ENCODE measurements at places on chromosomes 2 and 18.

DNA sequence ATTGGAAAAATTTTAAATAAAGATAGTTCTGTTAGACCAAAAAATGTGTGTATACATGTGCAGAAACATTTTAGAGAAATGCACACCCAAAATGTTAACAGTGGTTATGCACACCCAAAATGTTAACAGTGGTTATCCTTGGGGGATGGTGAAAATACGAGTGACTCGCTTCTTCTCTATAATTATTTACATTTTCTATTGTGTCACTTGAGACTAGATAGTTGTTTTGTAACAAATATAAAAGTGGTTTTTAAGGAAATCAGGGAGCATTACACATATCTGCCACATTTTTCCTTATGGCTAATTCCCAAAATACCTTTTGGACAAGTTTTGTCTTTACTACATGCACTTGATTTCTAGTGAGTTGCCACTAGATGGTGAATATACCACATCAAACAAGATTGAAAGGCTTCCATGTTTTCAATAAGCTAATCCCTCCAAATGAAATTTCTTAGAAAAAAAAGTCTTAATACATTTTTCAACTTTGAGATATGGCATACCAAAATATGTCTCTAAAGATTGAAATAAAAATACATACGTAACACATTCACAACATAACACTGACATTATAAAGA, 9.0 kb upstream of the HIBCH start:
- no peak for DNase-seq

- no peak for DNase-seq
Observed at GRCh38 chr2:186031229-186031628, 292.6 kb downstream of the FSIP2 start.

DNA sequence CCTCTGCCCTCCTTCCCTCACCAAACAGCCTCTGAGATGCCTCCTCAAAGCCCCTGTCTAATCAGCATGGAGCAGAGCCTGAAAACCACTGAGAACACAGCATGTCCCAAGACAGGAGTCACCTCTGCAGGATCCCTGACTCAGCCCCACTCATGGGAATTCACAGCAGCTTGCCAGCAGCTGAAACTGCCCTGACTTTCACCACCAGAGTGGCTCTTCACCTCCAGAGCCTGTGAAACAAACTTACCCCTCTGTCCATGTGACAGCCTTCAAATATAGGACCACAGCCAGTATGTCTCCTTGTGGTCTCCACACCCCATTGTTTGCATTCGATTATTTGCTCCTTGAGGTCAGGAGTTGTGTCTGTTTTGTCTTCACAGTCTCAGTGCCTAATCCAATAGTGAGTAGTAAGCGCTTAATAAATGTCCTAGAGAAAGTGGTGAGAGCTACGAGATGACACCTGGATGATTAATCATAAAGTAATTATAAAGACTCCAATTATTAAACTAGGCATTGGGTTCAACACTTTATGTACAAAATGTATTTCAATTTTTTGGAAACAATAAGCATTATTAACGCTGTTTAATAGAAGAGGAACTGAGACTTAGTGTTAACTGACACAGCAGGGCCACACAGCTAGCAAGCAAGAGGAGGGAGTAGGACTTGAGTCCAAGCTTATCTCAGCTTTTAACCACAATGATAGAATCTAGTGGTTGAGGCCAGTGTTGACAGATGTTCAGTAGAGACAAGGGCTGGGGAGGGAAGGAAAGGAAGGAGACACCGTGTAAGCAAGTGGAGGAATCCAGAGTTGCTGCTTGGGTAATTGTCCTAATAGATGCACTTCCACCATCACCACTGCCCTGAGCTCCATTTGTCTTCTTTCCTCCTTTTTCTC, 358.7 kb upstream of the TNP1 start:
- DNase-seq = no peak

DNA sequence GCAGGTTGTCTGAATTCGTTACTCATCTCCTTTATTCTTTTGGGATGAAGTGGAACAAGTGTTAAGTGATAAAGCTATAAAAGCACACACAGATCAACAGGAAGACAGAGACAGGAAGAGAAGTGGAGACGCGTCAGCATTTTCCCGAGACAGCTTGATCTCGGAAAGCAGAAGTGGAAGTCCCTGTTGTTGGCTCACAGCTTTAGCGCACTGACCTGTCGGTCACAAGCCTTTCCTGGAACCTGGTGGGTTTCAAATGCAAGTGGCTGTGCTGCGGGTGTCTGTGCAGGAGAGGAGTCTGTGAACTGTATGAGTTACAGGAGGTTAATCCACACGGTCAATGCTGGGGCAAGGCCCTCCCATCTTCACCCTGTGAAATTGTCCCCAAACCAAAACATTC, 116.6 kb upstream of the PELI1 start:
- no peak for DNase-seq

DNA sequence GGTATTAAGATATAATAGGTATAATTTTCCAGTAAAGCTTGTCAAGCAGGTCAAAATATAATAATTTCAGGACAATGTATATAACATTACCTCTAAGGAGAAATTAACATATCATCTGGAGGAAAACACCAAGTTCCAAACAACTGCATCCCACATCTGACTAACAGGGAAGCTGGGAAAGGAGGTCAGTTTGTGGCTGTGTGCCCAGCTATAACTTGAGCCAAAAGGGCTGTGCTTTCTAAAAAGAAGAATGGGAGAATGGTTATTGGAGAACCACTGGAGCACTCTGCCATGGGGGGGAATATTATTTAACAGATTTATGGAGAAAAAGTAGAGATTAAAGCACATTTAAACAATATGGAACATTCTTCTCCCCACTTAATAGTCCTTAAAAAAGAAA, 390.6 kb upstream of the PKDCC start:
- no peak for DNase-seq

DNA sequence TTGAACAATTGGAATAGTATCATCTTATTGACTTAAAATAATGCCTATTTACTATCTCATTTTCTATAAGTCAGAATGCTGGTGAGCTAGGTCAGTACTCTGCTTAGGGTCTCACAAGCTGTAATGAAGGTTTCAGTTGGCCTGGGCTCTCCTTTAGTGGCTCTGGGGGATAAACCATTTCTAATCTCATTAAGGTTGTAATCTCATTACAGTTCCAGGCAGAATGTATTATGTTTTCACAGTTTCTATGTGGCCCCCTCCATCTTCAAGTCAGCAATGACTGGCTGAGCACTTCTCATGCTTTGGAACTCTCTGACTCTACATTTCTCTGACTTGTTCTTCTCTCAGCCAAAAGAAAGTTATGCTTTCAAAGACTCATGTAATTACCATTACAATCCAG, 163.1 kb downstream of the CCDC178 start:
- DNase-seq = no peak

- DNase-seq = no peak
Observed at GRCh38 chr2:16035747-16036745, 95.7 kb downstream of the MYCN start.

DNA sequence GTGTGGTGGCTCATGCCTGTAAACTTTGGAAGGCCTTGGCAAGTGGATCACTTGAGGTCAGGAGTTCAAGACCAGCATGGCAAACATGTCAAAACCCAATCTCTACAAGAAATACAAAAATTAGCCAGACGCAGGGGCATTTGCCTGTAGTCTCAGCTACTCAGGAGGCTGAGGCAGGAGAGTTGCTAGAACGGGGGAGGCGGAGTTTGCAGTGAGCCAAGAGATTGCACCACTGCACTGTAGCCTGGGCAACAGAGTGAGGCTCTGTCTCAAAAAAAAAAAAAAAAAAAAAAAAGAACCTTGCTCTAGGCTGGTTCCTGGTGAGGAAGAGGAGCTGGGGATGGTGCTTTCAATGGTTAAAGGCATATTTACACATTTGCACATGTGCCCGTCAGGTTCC, 129.4 kb downstream of the LYPD6B start:
- no peak for DNase-seq

GRCh38 chr2:124241-124880, 78.1 kb upstream of the FAM110C start:
- no peak for DNase-seq

- DNase-seq = no peak
Observed at GRCh38 chr18:26746826-26747475, 118.6 kb downstream of the AQP4 start.

DNA sequence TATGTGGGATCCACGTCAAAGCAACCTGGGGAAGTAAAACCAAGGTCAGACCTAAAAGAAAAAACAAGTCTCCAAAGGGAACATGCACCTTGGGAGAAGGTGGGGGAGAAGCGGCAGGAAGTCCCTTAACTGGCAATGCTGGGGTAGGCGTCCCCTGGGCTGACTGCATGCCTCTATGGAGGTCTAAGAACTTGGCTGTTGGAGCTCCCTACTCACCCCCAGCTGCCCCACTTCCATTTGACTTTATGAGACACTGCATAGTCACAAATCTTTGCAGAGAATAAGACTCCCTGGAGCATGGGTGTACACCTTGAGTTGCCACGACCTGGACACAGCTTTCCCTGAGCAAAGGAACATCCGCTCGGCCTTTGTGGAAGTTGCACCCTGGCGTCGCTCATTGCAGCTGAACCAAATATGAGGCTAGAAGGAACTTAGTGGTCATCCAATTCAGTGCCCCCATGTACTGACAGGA, 2.8 kb downstream of the CAPN14 start:
- DNase-seq = no peak

GRCh38 chr2:136434251-136434715, 316.3 kb upstream of the CXCR4 start:
- DNase-seq = no peak

DNA sequence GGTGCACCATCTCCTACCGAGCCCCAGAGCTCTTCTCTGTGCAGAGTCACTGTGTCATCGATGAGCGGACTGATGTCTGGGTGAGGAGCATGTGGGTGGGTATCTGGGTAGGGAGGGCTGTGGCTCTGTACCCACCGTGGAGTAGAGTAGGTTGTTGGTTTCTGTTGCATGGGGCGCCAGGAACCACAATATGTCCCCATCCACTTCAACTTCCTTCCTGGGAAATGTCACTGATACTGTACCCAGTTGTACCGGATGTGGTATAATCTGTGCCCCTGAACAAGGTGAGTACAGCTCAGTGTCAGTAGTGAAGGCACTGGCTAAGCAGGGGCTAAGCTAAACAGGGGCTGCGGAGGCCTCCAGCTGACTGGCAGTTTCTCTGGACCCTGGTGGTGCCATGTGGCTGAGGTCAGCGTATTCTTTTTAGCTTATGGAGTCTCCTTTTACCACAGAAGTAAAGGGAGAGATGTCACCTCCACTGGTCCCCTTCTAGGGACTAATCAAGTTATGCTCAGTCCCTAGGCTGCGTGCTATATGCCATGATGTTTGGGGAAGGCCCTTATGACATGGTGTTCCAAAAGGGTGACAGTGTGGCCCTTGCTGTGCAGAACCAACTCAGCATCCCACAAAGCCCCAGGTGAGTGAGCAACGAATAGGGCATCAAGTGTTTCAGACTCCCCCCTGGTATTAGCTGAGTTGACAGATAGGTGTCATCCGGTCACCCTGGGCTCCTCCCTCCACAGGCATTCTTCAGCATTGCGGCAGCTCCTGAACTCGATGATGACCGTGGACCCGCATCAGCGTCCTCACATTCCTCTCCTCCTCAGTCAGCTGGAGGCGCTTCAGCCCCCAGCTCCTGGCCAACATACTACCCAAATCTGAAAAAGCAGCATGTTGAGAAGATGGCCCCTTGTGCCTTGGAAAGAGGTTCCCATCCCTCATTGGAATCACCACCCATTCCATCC, 2.7 kb downstream of the STK16 start:
- peak; percentile 33 for DNase-seq

- no peak for DNase-seq
Observed at GRCh38 chr18:34299828-34300227, 75.1 kb upstream of the NOL4 start.

DNA sequence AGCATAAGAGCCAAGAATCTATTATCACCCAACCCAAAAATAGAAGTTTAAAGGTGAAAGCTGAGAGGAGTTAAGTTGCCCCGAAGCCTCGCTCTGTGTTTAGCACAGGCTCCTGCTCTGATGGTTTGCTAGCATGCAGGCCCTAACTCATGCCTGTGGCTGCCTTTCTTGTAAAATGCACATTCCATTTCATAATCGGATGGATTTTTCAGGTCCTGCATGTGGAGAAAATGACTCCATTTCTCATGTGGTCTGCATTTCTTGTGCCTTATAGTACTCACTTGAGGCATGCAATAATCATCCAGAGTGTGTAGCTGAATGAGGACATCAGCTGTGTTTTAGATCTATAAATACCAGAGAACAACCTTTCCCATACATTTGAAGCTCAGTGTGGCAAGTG, 381.8 kb downstream of the CPS1 start:
- no peak for DNase-seq

GRCh38 chr2:26605195-26605998, 35.8 kb downstream of the CIB4 start:
- DNase-seq = peak; percentile 6

DNA sequence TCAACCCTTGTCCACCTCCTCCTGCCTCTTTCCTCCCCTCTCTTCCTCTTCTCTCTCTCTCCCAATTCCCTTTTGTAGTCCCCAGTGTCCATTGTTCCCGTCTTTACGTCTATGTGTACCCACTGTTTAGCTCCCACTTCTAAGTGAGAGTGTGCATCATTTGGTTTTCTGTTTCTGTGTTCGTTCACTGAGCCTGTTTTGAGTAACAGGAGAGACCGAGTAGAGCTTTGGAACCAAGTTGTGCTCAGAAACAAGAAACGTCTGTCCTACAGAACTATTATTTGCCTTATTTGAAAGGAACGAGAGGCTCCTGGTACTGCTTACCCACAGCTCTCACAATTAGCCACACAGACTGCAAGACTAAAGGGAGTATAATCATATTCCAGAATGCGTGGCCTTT, 50.1 kb upstream of the MAPRE2 start:
- DNase-seq = no peak

DNA sequence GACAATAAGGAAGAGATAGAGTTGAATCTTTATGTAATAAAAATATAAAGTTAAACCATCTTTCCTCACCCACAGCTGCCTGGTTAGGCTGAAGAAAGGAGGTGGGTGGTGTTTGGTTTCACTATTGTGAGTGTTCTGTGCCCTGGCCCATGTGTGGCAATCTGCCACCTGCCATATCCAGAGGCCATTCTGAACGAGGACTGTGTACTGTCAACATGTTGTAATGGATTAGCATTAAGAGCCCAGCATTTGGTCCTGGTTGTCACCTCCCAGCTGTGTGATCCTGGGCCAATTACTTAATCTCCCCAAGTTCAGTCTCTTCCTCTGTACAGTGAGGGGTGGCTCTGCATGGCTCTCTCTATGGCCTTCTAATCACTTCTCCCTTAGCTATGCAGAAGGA, 118.2 kb upstream of the SEC11C start:
- no peak for DNase-seq

DNA sequence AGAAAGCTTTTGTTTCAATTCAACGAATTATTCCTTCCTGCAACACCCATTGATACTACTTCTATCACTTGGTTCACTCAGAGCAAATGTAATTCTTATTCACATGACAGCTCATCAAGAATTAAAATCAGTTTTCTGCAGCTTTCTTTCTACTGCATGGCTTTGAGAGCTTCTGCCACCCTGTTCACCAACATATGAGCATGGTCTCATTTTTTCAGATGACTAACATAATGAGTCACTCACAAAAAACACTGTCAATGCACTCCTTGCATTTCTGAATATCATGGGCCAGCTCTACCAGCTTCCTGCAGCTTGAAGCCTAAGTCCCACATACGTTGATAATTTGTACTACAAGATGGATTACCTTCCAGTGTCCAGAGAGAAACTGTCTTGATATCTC, 342.9 kb downstream of the LRATD1 start:
- DNase-seq = no peak

Measured in activated CD4-positive, alpha-beta T cell treated with anti-CD3 and anti-CD28 coated beads for 24 hours (primary cell).